ENCODE measurements at places on chromosomes 7 and 10. TPM values are rescaled to one million over a fixed set of nuclear protein-coding genes. Genes with fewer than 3 reads are reported as not detected.

TMEM213 gene
- not detected for total RNA-seq

MYL10 gene
- total RNA-seq, result not detected

CISD1 gene
- total RNA-seq, result 23.9 TPM

SFTPA1 gene
- not detected for total RNA-seq

PLA2G12B gene
- not detected for total RNA-seq

MBL2 gene
- total RNA-seq, result not detected

PON3 gene
- not detected for total RNA-seq

GRCh38 chr10:102420181-102420713 is 389 bp upstream of the FBXL15 start:
- DNase-seq, result no peak

- DNase-seq, result no peak
Measured at GRCh38 chr10:555281-555680, 134.2 kb downstream of the DIP2C start.

DNA sequence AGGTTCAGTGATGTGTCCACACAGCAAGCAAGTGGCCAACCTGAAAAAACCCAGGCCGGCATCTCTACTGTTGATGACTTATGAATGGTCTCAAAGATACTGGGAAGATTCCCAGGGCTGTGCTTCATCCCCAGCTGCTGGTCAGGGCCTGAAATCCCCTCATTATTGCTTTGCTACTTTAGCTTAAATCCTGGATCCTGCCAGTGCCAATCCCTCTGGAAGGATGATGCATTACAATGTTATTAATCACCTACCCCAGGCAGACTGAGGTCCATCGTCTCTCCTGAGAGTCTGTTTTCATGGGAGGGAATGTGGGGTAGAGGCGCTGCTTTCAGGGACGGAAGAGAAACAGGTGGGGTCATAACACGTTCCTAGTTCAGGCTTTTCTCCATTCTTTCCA is 371.6 kb downstream of the RPS24 start:
- DNase-seq, result no peak

GRCh38 chr7:2273866-2274265 is 31.8 kb downstream of the NUDT1 start:
- DNase-seq, result no peak

- DNase-seq, result no peak
Measured at GRCh38 chr7:50812841-50813475, 30.3 kb upstream of the GRB10 start.

GRCh38 chr7:103541026-103541425 is 95.0 kb upstream of the SLC26A5 start:
- no peak for DNase-seq

GRCh38 chr10:66604195-66604594 is 321.6 kb upstream of the LRRTM3 start:
- no peak for DNase-seq

DNA sequence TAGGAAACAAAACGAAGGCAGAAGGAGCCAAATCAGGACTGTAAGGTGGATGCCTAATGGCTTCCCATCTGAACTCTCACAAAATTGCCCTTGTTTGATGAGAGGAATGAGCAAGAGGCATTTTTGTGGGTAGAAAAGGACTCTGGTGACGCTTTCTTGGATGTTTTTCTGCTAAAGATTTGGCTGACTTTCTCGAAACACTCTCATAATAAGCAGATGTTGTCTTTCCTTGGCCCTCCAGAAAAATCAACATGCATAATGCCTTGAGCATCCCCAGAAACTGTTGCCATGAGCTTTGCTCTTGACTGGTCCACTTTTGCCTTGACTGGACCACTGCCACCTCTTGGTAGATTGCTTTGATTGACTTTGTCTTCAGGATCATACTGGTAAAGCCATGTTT is 13.5 kb downstream of the PTPN12 start:
- DNase-seq, result no peak

- DNase-seq, result no peak
Measured at GRCh38 chr10:3426190-3426845, 253.7 kb upstream of the PITRM1 start.

GRCh38 chr10:74202356-74202755 is 51.3 kb downstream of the ADK start:
- no peak for DNase-seq

- DNase-seq, result no peak
Measured at GRCh38 chr7:66355756-66356155, 150.6 kb downstream of the TPST1 start.

DNA sequence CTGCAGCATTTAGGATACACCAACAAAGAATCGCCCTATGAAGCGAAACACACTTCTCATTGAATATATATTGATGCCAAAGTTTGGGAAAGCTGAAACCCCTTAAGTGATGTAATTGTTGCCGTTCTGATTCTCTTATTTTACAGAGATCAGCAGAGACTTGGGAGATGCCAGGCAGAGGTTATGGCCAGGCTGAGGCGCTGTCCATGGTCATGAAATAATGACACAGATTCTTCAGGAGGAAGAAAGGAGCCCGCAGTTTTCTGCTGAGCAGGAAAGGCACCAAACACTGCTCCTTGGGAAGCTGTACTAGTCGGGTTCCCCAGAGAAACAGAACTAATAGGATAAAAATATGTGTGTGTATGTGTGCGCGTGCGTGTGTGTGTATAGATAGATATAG is 566.0 kb downstream of the CALN1 start:
- DNase-seq, result no peak

DNA sequence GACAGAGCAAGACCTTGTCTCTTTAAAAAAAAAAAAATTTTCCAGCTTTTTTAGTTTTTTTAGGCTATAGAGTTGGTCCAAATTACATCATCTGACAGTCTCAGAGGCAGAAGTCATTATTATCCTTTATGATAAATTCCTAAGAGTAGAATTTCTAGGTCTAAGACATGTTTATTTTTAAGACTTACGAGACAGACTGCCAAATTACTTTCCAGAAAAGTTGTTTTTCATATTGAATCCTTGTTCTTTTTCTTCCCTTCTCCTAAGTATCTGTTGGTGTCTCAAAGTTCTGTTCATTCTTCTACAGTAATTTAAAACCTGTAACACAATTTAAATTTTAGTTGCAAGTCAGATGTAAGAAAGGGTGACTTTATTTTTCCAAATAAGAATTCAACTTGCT is 421.4 kb downstream of the GALNT17 start:
- no peak for DNase-seq

GRCh38 chr10:95841661-95842498 is 65.9 kb upstream of the CC2D2B start:
- no peak for DNase-seq

DNA sequence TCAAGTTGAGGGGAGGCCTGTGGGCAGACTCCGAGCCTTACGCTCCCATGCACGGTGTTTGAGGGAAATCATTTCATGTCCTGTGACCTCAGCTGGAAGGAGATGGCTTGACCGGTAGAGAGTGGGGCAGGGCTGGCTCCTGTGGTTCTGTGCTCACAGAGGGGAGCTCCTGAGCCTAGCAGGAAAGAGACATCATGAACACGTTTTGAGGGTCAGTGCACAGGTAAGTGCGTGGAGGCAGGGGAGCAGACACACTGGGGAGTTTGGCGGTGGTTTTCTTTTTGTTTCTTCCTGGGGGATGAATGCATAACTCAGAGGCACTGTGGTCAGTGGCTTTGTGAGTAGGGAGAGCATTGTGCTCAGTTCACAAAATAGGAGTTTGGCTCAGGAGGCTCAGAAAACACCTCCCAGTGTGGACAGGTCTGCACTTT is 22.5 kb downstream of the ADCY1 start:
- no peak for DNase-seq

GRCh38 chr7:3922175-3922635 is 621.2 kb downstream of the SDK1 start:
- DNase-seq, result no peak

- no peak for DNase-seq
Measured at GRCh38 chr10:128908499-128908898, 558.5 kb upstream of the MGMT start.

DNA sequence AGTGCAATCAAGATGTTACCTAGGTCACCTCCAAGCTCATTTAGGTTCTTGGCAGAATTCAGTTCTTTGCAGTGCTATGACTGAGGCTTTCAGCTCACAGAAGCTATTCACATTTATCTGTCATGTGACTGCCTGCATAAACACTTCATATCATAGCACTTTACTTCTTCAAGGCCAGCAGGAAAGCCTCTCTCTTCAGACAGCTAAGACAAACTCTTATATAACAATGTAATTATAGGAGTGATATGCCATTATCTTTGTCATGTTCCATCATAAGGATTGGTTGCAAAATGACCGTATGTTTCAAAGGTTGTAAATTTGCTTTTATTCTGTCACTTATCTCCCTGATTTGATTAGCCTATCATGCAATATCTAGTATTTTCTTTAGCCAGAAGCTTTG is 78.8 kb upstream of the TMEM196 start:
- DNase-seq, result no peak

- DNase-seq, result no peak
Measured at GRCh38 chr7:115505136-115505535, 525.4 kb downstream of the TFEC start.

- no peak for DNase-seq
Measured at GRCh38 chr7:7772397-7772821, 54.0 kb upstream of the RPA3 start.

DNA sequence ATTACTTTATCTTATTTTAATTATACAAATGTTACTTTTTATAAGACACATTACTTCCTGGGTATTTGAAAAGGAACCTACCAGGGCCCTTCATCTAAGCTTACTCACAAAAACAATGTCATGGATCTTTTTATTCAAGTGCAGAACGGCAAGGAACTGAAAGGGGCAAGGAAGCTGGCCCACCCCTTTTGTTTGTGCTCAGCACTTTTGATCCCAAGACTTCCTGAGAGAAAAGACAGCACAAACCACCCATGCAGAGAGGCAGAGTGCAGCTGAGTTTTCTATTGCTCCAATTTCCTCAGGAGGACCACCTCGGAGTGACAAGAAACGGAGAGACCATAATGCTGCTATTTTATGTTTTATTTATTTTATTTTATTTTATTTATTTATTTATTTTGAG is 232.0 kb upstream of the NRP1 start:
- no peak for DNase-seq

- no peak for DNase-seq
Measured at GRCh38 chr10:86192691-86193090, 173.9 kb downstream of the GRID1 start.

- DNase-seq, result no peak
Measured at GRCh38 chr10:19659920-19660655, 156.1 kb upstream of the PLXDC2 start.
